DMS153 (cell line): ENCODE measurements at places on chromosomes 7 and 10.
A peak's percentile ranks its signal among the peaks of the same experiment; 100 is the strongest.

DNA sequence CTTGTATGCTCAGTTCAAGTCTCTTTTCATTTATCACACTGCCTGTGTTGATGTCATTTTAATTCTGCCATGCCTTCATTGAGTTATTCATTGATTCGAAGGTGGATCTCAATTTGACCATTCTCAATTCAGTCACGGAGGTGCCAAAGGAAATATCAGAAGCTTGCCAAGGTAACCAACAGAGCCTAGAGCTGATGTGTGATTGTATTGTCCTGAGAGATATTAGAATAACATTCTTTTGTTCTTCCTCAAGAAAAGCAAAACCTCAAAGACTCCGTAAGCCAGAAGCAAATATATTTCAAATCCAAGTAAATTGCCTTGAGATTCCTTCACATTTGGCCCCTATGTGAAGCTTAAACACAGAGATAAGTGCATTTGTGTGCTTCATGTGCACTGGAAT lies 345.3 kb downstream of the CXCL12 start:
- no peak for DNase-seq

- no peak for DNase-seq
These were observed 45.1 kb downstream of the RELN start for GRCh38 chr7:103944230-103944900.

DNA sequence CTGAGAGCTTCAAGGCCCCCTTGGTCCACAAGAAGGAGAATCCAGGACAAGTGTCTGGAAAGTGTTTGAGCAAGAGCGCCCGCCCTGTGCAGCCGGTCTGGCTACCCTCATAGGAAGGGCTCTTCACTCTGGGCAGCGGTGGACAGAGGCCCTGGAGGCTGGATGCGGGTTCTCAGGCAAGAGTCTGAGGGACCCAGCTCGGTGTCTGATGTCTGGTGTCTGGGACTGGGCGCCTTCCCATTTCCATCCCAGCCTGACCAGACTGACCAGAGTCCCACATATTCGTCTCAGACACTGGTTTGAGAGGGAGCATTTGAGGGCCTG lies 59.8 kb downstream of the HK1 start:
- DNase-seq, result no peak

GRCh38 chr7:87671-88070 lies 104.7 kb upstream of the FAM20C start:
- no peak for DNase-seq

DNA sequence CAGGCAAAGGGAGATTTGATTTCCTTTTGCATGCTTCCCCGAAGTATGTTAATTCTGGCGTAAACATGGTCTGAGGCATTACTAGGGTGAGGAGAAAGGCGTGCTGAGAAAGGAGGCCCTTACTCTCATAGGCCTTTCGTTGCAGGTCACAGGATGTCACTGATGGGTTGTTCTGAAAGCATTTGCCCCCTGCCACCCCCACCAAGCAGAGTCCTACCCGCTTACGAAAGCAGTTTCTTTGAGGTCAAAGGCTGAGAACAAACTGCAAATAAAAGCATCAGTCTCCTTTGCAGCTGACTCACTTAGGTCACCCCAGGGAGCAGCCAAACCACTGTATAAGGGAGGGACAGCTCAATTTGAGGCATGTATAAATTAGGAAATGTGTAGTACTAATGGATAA lies 57.1 kb downstream of the BPGM start:
- no peak for DNase-seq

DNA sequence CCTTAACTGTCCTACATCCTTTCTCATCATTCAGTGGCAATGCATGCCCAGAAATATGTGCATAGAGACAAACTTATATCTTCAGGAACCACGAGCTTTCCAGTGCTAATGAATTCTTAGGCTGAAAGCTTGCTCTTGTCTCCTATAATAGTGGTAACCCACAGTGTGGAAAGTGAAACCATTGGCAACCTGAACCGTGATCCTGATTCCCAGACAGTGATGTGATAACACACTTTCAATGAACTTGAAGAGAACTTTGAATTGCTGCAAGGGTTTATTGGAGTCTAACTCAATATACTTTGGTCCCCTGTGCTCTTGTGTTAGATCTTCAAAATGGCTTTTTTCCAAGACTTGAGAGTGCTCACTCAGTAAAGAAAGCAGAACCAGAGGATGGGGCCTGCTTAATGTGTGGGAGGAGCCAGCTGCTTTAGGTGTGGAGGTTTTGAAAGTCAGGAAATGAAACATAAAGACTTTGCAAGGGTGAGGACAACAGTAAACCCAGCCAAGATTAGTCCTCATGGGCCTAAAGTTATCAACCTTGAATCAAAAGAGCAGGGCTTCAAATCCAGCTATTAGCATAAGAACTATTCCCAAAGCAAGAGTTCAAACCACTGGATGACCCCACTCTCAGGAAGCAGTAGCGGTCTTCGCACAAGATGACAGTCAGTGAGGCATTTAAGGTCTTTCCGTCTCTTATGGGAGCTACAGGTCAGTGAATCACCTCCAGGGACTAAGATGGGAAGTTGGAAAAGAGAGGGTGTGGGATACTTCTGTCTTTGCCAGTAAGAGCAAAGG lies 332.4 kb upstream of the NRP1 start:
- DNase-seq, result no peak

DNA sequence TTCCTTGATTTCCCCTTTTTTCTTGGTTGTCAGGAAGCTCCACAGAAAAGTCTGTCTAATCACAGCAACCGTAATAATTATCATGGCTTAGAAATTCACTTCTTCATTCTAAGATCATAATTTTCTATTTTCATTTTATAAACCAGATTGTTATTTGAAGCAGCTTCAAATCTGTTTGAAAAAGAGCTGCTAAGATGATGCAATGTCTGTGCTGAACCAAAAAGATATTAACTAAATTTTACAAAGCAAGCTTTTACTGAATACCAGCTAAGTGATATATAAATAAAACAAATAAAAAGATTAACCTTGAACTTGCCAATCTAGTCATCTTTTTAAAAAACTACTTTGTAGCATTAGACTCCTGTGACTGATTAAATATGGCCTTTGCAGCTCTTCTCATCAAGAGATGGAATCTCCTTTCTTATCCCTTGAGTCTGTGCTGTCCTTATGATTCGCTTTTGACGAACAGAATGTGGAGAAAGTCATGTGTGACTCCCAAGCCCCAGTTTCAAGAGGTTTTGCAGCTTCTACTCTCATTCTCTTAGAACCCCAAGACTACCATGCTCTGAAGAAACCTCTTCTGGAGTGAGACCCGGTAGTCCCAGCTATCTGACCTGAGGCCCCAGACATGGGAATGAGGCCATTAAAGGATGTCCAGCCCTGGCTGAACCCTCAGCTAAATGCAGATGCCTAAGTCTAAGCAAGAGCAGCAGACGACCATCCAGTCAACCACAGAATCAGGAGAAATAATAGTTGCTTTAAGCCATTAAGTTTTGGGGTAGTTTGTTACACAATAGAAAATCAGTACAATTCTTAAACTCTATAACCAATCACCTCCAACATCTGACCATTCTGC lies 14.4 kb downstream of the NAMPT start:
- no peak for DNase-seq

GRCh38 chr7:38424750-38425463 lies 151.5 kb upstream of the TARP start:
- DNase-seq, result no peak

- no peak for DNase-seq
These were observed 15.6 kb downstream of the SEC31B start for GRCh38 chr10:100504096-100504495.

DNA sequence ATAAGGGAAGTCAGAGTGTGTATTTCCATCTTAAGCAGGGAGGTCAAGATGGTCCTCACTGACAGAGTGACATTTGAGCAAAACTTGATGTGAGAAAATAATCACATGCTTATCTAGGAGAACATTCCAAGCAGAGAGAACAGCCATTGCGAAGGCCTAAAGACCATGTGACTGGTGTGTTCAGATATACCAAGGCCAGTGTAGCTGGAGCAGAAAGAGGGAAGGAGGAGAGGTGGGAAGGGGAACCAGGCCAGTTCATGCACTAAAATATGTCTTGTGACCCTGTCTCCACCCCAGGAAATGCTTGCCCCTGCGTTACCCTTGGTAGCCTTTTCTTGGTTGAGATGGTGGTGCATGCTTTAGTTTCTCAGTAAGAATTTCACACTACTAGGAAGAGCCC lies 77.4 kb downstream of the CACNB2 start:
- no peak for DNase-seq

GRCh38 chr7:25952261-25953057 lies 199.5 kb upstream of the NFE2L3 start:
- peak; percentile 61 for DNase-seq

- DNase-seq, result no peak
These were observed 199.9 kb upstream of the KMT2E start for GRCh38 chr7:104814126-104814525.

GRCh38 chr10:52598936-52599335 lies 173.6 kb downstream of the MBL2 start:
- DNase-seq, result no peak

- no peak for DNase-seq
These were observed 232.8 kb downstream of the INHBA start for GRCh38 chr7:41470081-41470480.

- no peak for DNase-seq
These were observed 163.1 kb downstream of the CAMK1D start for GRCh38 chr10:12512332-12513002.

- no peak for DNase-seq
These were observed 497.4 kb upstream of the PODXL start for GRCh38 chr7:132053871-132054270.

DNA sequence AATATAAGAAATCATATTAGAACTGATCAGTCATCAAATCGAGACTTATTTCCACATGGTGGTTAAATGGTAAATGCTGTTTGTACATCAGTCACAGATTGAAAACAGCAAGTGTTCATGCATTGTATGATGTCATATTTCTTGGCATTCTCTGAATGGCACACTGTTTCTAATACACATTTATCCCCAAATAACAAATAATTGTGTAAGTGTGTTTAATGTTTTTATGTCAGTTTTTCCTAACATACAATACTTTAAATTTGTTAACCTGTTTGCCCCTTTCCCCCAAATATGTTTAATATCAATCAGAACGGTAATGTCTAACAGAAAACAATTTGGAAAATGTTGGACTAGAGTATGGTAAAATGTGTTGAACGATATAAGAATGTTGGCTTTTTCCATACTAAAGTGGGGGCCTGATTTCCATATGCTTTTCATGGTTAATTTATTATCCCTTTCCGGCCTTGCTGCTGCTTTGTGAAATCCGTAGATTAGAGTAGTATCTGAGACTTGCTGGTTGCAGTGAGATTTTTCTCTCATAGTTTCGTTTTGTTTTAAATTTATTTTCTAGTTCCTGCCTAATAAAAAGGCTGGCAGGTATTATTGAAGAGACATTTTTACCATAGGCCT lies 23.7 kb downstream of the RAB18 start:
- no peak for DNase-seq

- DNase-seq, result no peak
These were observed 142.3 kb downstream of the ARHGAP22 start for GRCh38 chr10:48462482-48463020.

GRCh38 chr7:95190515-95190914 lies 133.8 kb downstream of the PON1 start:
- DNase-seq, result no peak

DNA sequence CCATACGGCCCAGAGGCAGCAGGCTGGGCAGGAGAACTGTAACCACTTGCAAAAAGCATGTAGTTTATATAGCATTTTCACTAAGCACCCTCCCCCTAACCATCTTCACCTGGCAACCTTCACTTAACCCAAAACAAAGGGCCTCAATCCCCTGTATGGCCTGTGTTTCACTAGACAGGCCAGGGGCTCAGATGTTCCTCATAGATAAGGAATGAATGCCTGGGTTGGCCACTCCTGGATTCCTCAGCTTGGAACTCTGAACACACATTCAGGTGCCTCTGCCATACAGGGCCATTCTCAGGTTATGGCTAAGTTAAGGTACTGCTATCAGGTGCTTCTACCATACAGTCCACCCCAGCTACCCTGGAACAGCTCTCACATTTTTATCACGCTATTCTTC lies 10.3 kb upstream of the TMEM168 start:
- no peak for DNase-seq

DNA sequence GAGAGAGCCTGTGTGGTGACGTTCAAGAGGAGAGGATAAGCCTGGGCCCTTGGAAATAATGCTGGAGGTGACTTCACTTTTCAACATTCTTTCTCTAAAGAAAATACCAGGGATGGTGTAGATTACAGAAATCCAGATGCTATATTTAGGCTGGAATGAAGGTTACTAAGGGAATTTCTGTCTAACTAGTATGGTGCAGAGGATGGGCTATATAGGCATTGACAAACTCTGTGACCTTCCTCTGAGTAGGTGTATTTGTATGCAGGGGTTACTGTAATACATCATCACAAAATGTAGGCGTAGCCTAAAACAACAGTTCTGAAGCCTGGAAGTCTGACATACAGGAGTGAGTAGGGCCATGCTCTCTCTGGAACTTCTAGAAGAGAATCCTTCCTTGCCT lies 155.3 kb upstream of the INHBA start:
- no peak for DNase-seq

GRCh38 chr10:24981161-24981710 lies 28.8 kb upstream of the PRTFDC1 start:
- no peak for DNase-seq

DNA sequence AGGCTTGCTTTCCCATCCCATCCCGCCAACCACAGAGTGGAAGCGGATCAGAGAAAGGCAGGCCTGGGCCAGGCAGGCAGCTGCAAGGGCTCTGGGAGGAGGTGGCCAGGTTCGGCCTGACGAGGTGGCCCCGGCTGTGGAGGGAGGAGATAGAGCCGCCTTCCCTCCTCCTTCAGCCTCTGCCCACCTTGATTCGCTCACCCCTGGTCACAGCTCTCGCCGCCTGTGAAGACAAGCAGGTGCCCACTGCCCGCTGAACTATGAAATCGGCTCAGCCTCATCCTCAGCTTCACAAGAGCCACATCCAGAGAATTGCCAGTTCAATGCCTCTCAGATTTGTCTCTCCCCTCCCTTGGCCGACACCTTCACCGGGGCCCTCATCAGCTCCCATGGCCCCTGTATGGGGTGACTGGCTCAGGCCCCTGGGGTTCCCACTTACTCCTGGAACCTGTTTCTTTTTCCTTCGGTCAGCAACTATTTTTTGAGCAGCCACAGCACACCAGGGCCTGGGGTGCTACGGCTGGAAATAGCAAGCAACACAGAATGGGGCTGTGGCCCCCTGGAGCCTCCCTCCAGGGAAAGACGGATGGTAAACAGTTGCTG lies 80.0 kb upstream of the CHST15 start:
- no peak for DNase-seq

DNA sequence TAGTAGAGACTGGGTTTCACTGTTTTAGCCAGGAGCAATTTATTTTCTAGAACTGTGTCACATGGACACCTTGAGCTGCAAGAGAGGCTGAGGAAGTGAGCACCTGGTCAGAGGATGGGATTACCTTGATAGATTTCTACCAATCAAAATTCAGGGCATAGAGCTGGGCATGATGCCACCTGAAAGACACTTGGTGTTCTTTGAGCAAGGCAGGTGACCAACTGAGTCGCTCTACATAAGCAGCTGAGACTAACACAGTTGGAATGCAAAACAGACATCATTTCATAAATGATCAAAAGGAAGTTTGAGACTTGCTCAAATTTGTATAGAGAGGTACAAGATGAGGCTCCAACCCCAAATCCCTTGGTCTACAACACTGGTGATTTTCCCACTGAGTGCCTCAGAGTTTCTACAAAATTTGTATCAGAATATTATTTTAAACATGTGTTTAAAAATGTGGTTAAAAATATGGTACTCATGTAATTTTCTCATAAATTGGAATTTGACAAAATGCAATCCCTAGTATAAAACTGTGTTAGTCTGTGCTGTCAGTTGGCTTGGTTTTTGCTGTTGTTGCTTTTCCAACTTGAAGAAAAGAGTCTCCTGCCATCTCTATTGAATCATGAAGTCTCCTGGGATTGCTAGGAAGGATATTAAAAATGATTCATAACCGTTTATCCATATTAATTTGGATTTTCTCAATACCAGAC lies 156.4 kb upstream of the MDFIC start:
- DNase-seq, result no peak

- DNase-seq, result no peak
These were observed 14.7 kb downstream of the HGF start for GRCh38 chr7:81754918-81755696.
